ENCODE measurements at places on chromosomes 11 and 22.

GRCh38 chr11:5929571-5930368, 12.3 kb upstream of the OR56A3 start:
- DNase-seq, result no peak

DNA sequence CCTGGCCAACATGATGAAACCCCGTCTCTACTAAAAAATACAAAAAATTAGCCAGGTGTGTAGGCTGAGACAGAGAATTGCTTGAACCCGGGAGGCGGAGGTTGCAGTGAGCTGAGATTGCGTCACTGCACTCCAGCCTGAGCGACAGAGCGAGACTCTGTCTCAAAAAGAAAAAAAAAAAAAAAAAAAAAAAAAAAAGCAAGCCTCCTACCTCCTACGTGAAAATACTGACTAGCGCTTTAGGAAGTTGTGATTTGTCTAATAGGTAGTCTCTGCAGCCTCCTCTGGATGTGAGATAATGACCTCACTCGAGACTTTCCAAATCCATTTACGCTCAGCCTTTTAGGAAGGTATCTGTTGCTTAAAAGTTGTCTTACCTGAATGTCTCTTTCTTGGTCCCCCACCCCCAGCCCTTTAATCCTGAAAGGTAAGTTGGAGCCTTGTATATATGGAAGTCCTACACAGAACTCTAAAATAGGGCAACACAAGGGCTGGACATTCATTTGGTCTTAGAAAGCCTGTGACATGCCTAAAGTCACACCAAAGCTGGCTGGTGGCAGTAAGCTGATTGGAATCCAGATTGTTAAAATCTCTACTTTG, 5.5 kb downstream of the SEPTIN3 start:
- DNase-seq, result no peak

DNA sequence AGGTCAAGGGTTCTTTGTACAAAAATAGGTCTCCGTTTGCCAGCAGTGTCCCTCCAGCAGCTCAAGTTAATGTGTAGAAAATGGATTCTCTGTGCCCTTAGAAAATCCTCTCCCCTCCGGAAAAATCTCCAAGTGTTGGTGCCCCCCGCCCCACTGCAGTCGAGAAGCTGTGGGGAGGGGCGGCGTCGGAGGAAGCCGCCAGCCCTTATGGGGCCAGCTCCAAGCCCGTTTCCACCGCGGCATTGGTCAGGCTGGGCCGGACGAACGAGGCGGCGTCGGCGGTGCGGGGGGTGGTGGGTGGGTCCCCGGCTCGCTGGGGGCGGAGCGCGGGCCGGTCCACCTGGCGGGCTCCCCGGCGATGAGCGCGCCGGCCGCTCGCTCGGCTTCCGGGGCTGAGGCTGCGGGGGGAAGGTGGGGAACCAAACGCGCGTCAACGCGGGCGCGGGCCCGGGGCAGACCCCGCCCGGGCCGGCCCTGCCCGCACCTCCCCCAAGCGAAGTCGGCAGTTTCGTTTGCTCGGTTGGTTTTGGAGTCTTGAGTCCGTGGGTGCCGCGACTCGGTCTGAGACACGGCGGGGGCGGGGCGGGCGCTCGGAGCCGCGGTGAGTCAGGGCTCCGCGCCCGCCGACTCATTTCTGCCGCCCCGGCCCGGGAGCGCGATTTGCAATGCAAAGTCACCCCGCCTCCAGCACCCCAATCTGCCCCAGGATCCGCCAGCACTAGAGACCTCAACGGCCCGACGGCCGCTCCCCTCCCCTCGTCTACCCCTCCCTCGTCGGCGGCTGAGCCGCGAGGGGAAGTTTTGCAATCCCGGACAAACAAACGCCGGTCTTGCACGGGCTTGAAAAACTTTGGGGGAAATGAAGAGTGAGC, 1.4 kb downstream of the ASCL2 start:
- peak; percentile 65 for DNase-seq

DNA sequence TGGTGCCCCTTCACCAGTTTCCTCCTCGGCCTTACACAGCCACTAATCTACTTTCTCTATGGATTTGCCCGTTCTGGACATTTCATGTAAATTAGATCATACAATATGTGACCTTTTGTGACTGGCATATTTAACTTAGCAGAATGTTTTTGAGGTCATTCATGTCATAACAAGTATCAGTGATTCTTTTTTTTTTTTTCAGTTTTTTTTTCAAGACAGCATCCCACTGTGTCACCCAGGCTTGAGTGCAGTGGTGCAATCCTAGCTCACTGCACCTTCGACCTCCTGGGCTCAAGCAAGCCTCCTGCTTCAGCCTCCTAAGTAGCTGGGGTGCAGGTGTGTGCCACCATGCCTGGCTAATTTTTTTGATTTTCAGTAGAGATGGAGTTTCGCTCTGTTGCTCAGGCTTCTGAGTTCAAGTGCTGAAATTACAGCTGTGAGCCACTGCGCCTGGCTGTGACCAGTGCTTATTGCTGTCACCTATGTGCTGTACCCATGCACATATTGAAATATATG, 22.7 kb downstream of the KIAA1671 start:
- no peak for DNase-seq

DNA sequence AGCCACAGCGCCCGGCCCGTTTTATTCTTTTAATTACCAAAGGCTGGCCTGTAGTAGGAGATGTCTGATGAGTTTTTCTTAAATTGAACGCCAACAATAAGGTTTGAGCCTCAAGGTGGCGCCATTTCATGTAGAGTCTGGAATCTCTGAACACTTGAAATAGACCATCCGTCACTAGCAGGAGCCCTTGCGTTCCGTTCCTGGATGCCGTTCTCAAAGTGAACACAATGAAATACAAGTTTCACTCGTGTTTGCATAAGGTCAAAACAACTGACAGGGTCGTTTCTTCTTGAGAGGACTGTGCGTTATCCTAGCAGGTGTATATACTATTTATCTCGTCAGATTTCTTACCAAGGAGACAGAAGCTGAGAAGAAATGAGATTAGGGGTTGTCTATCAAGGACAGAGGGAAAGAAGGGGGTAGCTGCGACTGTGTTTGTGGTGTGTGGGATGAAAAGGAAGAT, 18.7 kb upstream of the SCGB1D1 start:
- DNase-seq, result peak; percentile 86

DNA sequence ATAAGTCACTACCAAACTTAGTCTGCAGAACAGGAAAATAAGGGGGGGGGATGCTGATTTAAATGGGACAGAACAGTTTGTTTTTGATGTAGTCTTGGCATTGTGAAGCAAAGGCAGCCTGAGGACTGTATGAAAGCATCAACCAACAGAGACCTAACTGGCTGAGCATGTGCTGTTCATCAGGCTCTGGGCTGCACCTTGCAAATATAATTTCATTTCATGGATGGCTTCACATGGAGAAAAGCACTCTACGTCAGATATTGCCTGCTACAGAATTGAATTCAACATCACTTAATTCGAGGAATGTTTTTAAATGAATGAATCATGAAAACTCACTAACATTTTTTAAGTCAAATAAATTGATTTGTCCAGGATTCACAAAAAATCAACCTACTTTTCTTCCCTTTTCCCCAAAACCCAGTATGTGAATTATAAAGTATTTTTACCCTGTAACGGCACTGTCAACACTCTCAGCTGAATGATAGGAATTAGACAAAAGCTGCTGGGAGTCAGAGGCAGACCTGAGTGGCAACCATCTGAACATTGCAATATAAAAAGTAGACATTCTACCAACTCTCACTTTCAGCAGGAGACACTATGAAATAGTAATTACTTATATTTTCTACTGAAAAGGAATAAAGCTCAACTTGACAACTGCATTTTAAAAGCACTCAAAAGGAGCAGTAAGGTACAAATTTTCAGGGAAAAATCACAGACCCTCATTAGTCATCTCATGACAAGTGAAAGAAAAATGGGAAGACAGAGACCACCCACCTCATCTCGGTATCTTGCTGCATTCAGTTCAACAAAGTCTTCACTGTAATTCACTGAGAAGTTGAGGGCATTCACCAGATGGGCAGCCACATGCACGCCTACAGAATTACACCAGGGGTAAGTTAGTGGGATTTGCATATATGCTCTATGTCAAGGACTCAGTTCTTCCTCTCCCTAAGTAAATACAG, 47.5 kb downstream of the NOX4 start:
- DNase-seq, result no peak

DNA sequence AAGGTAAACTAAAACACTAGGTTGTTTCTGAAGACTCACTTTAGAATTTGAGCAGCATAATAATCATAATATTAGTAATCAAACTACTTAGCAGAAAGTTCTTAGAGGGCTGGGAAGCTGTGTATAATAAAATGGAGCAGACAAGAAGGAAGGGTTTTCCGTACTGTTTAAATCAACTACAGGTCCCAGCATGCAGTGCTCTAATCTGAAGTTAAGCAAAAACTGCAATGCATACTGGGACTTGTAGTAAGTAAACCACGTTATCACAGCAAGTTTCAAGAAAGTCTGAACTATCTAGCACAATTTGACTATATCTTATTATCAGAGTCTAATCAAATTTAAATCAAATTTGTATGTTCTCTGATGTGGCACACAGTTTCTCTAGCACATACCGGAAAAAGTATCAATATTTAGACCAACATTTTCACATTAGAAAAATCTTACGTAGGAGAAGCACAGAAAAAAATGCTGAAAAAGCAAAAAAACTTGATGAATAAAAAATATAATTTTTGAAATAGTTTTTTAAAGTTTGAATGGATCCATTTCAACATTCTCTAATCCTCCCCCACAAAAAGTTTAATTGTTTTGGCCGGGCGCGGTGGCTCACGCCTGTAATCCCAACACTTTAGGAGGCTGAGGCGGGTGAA, 8.2 kb downstream of the PHF21A start:
- DNase-seq, result peak; percentile 91

DNA sequence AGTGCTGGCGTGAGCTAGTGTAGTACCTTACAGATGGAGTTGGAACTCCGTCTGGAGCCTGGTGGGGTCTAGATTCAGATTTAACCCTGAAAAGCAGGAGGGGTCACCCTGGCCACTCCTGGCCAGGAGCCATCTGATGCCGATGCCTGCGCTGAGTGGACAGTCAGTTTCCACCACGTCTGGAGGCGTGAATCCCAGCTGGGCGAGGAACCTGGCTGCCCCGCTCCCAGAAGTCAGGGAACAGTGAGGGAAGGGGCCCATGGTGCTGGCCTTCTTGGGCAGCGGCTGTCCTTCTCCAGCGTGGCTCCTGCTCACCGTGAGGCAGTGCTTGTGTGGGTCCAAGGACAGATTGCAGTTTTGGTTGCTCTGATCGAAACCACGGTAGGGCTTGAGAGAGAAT, 76.3 kb downstream of the PARVB start:
- no peak for DNase-seq

- no peak for DNase-seq
Measured at GRCh38 chr11:15864026-15864805, 492.1 kb downstream of the SOX6 start.

GRCh38 chr22:48941033-48941902, 886.4 kb downstream of the BRD1 start:
- peak; percentile 16 for DNase-seq

- DNase-seq, result peak; percentile 32
Measured at GRCh38 chr11:125514336-125515101, 18.5 kb upstream of the FEZ1 start.

GRCh38 chr11:124346311-124346955, 26.4 kb upstream of the OR8D2 start:
- no peak for DNase-seq

- peak; percentile 80 for DNase-seq
Measured at GRCh38 chr11:61974766-61975631, 7.6 kb upstream of the FTH1 start.

DNA sequence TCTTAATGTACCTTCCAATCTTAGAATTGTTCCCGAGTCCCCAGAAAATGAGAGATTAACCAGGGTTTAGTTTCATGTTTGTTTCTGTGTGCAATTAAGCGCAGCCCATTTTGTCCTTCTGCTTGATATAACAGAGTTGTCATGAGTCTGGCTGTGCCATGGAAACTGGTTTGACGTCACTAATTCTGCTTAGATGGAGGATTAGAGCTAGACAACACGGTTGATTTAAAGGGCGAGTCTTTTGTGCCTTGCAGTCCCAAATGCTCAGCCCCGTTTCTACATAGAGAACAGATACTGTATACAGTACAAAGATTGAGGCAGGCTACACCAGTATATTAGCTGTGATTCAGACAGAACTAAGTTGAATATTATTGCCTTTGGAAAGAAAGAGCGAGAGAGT, 45.5 kb upstream of the ALKBH3 start:
- DNase-seq, result peak; percentile 90

GRCh38 chr22:46654927-46655595, 34.9 kb downstream of the GRAMD4 start:
- DNase-seq, result no peak

GRCh38 chr11:16261836-16262644, 94.3 kb downstream of the SOX6 start:
- DNase-seq, result no peak

DNA sequence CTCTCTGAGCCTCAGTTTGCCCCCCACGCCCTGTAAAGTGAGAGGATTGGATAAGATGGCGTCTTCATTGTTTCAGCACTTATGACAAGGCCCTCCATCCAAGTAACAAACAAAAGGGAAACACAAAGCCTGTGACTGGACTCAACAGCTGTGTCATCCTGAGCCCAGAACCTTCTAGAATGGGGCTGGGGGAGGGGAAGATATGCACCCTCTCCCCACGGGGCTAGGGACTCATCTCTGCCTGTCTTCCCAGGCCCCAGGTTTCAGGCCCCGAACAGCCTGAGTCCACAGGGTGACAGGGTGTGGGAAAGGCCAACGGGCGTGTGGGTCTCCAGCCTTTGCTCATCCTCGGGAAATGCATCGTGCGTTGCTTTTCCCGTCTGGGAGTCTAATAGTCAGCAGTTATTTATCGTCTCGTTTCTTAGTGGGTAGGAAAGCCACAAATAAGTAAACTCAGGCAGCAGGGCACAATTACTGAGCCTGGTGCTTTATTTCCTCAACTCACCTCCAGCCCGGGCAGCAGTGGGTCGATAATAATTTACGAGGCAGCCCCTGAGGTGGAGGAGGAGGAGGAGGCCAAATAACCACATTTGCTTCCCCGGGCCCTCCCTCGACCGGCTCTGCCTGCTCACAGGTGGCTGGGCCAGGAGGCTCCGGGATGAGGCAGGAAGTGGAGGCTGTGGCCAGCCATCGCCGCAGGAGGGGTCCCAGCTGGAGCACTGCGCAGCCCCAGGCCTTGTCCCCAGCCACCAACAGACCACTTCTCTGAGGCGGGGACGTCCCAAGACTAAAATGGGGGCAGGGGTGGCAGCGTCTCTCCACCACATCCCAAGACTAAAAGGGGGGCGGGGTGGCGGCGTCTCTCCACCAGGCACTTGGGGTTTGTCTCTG, 54.4 kb downstream of the FLRT1 start:
- DNase-seq, result no peak

Measured in stomach (tissue), 19 donors.